ELF-1 (cell line): ENCODE measurements at places on chromosomes 12 and 14.

GRCh38 chr14:84969501-84969900 lies 560.4 kb upstream of the FLRT2 start:
- DNase-seq = no peak

GRCh38 chr14:76294876-76295275 lies 81.1 kb upstream of the ESRRB start:
- DNase-seq = no peak

GRCh38 chr14:70988452-70988851 lies 81.2 kb downstream of the PCNX1 start:
- DNase-seq = peak; percentile 15

DNA sequence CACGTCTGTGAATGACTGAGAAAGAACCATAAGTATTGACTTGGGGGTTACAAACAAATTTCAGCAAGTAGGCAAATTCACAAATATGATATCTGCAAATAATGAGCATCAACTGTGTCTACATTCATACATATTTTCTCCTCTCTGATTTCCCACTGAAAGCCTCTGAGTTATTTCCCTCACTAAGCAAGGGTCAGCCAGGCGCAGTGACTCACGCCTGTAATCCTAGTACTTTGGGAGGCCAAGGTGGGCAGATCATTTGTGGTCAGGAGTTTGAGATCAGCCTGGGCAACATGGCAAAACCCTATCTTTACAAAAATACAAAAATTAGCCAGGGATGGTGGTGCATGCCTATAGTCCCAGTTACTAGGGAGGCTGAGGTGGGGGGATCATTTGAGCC lies 80.8 kb downstream of the SLC25A21 start:
- DNase-seq = no peak

DNA sequence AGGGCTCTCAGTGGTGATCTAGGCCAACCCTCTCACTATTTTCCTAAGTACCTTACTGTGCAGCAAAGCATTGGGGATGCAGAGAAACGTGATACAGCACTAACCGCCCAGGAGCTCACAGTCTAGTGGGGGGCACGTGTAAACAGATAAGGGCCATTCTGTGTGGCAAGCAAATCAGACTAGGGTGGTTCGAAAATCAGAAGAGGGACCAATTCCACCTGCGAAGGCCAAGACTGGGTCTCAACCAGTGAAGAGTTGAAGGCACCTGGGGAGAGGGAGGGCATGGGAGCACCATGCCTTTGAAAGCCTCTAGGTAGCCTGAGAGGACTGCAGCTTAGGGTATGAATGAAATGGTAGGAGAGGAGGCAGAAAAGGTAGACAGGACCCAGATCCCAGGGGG lies 2.2 kb downstream of the PITPNM2 start:
- DNase-seq = no peak
